Right lobe of liver (tissue), 6 donors: ENCODE measurements at places on chromosomes 6 and 20. TPM values are rescaled to one million over a fixed set of nuclear protein-coding genes. Genes with fewer than 3 reads are reported as not detected.

DNA sequence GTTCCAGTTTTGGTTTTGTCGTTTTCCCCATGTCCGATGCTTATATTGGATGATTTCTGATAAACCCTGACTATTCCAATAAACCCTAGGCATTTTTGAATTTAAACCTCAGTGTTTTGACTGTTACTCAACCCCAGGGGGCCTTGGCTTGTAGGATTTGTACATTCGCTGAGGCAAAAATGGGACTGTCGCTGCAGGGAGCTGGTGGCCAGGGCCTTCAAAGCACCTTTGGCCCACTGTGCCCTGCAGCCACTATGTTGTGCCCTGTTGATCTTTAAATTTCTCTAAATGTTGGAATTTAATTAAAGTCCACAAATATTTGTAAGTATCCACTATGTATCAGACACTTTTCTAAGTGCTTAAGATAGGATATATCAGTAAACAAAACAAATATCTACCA is 9.5 kb upstream of the NOL7 start:
- no peaks in the 10 kb centered on the region for H3K27me3 ChIP-seq
- H3K36me3 ChIP-seq: peaks cover 34% of the 10 kb centered on the region
- H3K4me3 ChIP-seq: no peak overlapping the region

DNA sequence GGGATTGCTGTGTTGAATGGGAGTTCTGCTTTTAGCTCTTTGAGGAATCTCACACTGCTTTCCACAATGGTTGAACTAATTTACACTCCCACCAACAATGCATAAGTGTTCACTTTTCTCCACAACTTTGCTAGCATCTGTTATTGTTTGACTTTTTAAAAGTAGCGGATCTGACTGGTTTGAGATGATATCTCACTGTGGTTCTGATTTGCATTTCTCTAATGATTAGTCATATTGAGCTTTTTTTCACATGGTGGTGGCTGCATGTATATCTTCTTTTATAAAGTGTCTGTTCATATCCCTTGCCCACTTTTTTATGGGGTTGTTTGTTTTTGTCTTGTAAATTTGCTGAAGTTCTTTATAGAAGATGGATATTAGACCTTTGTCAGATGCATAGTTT is 588.3 kb upstream of the ADGRB3 start:
- H3K4me1 ChIP-seq: no peaks in the 10 kb centered on the region
- H3K4me3 ChIP-seq: no peak overlapping the region
- no peaks in the 10 kb centered on the region for H3K36me3 ChIP-seq
- DNase-seq: no peak
- no peak overlapping the region for H3K27ac ChIP-seq

ZNF165 gene
- total RNA-seq: 1.1 TPM

- no peak overlapping the region for H3K27ac ChIP-seq
- DNase-seq: no peak
- H3K4me1 ChIP-seq: no peaks in the 10 kb centered on the region
Observed at GRCh38 chr6:151101161-151101815, 138.5 kb upstream of the AKAP12 start.

GRCh38 chr20:33609504-33609903 is 52.6 kb upstream of the C20orf144 start:
- no peak overlapping the region for H3K4me3 ChIP-seq
- H3K27me3 ChIP-seq: no peaks in the 10 kb centered on the region
- H3K36me3 ChIP-seq: no peaks in the 10 kb centered on the region
- no peak for DNase-seq
- no peaks in the 10 kb centered on the region for H3K4me1 ChIP-seq

RBM12 gene
- total RNA-seq: 13.5 TPM

C6orf132 gene
- total RNA-seq: 0.16 TPM

GRCh38 chr6:89843070-89843469 is 13.4 kb downstream of the CASP8AP2 start:
- H3K4me1 ChIP-seq: no peaks in the 10 kb centered on the region
- H3K27me3 ChIP-seq: no peaks in the 10 kb centered on the region
- no peaks in the 10 kb centered on the region for H3K36me3 ChIP-seq
- no peak for DNase-seq
- no peak overlapping the region for H3K27ac ChIP-seq

GRCh38 chr6:42393339-42393738 is 58.4 kb downstream of the TRERF1 start:
- H3K27me3 ChIP-seq: no peaks in the 10 kb centered on the region
- no peak overlapping the region for H3K27ac ChIP-seq
- H3K36me3 ChIP-seq: no peaks in the 10 kb centered on the region
- no peak for DNase-seq

DNA sequence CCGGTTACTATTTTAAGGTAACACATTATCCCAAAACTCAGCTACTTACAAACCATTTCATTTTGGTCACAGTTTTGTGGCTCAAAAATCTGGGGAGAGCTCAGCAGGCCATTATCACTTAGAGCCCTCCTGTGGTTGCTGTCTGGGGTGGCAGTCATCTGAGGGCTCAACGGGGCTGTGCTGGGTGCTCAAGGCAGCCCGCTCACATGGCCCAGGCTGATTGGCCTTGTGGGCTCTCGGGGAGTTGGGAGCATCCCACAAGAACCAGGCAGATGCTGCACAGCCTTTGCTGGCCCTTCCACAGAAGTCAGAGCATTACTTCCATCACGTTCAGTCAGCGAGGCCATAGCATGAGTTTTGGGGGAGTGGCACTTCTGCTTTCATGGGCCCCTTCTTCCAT is 6.3 kb upstream of the VSX1 start:
- no peak overlapping the region for H3K4me3 ChIP-seq
- no peak overlapping the region for H3K27ac ChIP-seq
- no peaks in the 10 kb centered on the region for H3K4me1 ChIP-seq
- H3K27me3 ChIP-seq: peaks cover 8% of the 10 kb centered on the region
- no peak for DNase-seq
- no peaks in the 10 kb centered on the region for H3K36me3 ChIP-seq

DNA sequence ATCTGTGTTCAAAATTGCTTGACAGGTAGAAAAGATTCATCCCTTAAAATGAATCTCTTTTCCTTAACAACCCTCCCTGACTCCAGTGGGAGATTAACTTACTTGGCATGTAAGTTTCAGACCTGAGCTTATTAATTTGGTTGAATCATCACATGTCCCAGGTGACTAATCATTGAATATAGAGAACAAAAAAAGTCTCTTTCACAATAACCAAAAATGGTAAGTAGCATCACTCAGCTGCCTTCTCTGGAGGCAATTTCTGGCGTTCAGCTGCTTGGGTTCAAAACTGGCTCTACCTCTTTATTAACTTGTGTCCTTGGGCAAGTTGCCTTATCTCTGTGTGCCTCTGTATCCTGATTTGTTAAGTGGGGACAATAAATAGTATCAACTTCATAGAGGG is 2.9 kb downstream of the C6orf141 start:
- H3K27ac ChIP-seq: no peak overlapping the region
- H3K27me3 ChIP-seq: no peaks in the 10 kb centered on the region
- no peak for DNase-seq

DNA sequence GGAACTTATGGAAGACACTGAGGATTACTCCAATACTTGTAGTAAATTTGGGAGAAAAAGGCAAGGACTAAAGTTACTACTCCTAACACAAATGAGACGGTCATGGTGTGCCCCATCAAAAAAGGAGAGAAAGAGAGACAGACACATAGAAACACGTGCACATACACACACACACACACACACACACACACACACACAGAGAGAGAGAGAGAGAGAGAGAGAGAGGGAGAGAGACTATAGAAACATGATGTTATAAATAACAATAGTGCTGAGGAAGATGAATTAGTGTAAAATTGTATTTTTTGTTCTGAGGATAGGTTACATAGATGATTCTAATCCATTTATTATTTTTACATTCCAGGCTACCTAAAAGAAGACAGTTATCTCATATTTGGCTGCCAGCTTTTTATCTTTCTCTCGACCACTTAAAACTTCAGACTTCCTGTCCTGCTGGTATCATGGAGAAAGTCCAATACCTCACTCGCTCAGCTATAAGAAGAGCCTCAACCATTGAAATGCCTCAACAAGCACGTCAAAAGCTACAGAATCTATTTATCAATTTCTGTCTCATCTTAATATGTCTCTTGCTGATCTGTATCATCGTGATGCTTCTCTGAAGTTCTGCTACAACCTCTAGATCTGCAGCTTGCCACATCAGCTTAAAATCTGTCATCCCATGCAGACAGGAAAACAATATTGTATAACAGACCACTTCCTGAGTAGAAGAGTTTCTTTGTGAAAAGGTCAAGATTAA is 10.5 kb downstream of the PLN start:
- H3K4me3 ChIP-seq: no peak overlapping the region
- no peak for DNase-seq
- no peak overlapping the region for H3K27ac ChIP-seq
- H3K4me1 ChIP-seq: no peaks in the 10 kb centered on the region
- no peaks in the 10 kb centered on the region for H3K27me3 ChIP-seq

DNA sequence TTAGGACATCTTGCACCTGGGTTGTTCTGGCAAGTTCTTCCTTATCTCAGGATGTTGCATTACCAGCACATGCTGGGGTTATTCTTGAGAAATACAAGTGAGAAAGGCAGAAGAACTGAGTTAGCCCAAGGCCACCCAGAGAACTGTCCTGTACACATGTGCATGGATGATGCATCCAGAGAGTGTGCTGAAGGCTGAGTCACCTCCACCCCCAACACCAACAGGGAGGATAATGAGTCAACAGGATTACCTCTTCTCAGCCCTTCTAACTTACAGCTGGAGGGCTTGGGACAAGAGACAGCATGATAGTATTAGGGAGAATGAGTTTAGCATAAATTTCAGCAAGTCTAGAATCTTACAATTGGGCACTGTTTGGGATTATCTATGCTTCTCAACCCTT is 8.5 kb downstream of the SCGN start:
- DNase-seq: no peak
- no peak overlapping the region for H3K4me3 ChIP-seq
- H3K27me3 ChIP-seq: no peaks in the 10 kb centered on the region
- peak overlapping the region; percentile 20 for H3K27ac ChIP-seq

SLC16A10 gene
- 7.3 TPM for total RNA-seq

- DNase-seq: no peak
- H3K4me1 ChIP-seq: peaks cover 8% of the 10 kb centered on the region
- H3K36me3 ChIP-seq: no peaks in the 10 kb centered on the region
- H3K27ac ChIP-seq: no peak overlapping the region
- H3K27me3 ChIP-seq: no peaks in the 10 kb centered on the region
Observed at GRCh38 chr6:156698239-156699016, 78.8 kb upstream of the ARID1B start.

TPMT gene
- total RNA-seq: 28.0 TPM

TRAPPC3L gene
- 0.17 TPM for total RNA-seq

DNA sequence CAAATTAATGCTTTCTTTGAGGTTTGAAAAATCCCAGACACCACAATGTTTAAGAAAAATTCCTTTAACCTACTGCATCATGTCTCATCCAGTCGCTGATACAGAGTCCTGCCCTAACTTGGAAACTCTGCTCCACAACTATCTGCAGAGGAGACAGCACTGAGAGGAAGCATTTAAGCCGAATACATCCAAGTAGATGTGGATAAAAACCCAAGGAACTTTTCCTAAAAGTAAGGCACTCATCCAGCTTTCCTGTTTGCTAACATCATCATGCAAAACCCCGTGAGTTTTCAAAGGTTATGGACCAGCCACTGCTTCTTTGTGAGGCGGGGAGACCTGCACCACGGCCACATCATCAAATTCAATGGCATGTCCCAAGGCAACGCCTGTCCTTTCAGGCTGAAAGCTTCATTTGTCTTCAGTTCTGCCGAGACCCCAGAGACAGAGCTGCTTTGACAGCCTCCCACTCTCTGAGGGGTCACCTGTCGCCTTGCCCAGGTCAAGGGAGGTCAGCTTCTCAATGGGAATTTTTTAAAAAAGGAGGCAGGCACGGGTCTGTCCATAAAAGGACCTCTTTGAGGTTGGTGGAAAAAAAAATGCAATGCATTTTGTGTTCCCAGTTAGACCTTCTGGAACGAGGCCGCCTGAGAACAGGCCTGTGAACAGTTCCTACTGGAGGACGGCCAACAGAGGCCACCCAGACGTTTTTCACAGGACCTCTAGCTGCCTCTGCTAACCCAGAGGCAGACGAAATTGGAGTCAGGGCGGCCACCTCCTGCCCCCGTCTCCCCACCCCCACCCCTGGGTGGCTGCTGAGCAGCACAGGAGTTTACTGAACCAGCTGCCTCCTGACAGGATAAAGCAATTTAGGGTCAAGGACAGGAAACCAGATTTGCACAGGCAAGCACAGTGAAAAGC is 142.5 kb upstream of the HDDC2 start:
- H3K27ac ChIP-seq: no peak overlapping the region
- no peak overlapping the region for H3K4me3 ChIP-seq

DNA sequence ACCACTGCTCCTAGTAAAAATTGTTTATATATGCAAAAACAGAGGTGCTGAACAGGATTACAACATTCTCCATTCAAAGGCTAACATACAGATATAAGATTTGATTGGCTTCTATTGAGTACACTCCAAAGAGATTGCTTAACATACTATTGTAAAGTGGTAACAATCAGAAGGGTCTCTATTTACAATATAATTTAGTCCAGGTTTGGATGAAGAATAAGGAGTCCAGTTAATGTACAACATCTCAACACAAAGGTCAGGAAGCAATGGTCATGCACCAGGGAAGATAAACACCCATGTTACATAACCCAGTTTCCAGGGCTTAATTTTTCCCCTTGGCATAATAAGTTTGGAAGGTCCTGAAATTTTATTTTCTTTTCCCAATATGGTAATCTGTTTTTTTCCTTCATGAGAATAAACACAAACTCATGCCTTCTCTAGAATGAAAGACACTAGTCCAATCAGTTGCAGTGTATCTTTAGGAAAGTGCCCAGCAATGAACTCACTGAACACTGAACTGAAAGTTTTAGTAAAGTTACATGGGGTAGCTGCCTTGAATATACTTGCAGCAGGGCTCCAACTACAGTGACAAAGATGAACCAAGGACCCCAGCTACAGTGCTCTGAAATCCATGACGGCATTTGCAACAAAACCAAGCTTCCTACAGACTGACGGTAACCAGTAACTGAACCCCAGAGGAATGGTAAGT is 255.3 kb upstream of the GJE1 start:
- no peak for DNase-seq
- H3K4me1 ChIP-seq: no peaks in the 10 kb centered on the region
- no peak overlapping the region for H3K27ac ChIP-seq
- H3K27me3 ChIP-seq: no peaks in the 10 kb centered on the region
- no peak overlapping the region for H3K4me3 ChIP-seq

DNA sequence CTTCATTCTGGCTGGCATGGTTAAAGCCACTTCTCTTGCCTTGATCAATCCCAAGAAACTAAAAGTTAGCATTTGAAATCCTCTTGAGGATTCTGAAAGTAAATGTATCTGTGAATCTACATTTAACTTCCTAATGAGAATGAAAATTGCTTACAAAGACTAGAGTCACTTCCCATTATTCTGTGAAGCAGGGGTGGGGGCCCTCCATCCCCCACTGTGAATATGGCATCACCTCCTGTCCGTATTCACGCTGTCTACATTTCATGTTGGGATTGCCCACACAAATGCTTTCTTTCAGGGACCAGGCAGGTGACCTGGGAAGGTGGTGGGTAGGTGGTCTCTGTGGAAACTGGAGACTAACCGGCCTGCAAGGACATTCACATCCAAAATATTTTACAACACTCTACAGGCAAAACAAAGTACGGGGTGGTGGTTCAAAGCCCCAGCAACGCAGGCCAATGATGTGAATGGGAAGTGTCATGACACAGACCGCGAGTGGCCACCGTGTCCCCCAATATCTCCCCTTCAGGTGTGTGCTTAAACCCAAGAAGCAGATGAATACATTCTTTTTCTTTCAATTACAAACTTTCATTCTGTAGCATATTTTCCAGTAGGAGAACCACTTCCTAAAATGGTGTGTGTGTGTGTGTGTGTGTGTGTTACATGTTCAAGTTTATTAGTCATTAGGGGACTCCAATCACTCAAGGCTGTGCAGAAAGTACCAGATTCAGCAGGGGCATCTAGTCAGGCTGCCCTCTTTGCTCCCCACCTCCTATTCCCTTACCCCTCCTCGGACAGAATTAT is 132.2 kb downstream of the PRND start:
- H3K27me3 ChIP-seq: no peaks in the 10 kb centered on the region
- no peak overlapping the region for H3K4me3 ChIP-seq
